ENCODE measurements at places on chromosomes 3 and 15.

- no peak for DNase-seq
These were observed 30.4 kb downstream of the CHRNA7 start for GRCh38 chr15:32060706-32061105.

DNA sequence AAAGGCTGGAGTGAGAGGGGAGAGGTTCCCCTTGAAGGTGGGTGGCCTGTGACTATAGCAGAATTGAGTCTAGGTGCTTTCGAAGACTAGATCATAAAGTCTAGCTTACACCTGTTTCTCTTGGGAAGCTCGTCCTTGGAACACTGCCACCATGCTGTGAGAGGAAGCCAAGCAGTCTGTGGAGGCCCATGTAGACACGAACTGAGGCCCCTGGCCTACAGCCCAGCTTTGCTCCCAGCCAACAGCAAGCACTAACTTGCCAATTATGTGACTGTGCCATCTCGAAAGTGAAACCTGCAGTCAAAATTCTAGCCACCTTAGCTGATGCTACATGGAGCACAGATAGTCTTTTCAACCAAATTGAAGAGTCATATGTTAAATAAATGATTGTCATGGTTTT is 190.5 kb upstream of the NECTIN3 start:
- no peak for DNase-seq

DNA sequence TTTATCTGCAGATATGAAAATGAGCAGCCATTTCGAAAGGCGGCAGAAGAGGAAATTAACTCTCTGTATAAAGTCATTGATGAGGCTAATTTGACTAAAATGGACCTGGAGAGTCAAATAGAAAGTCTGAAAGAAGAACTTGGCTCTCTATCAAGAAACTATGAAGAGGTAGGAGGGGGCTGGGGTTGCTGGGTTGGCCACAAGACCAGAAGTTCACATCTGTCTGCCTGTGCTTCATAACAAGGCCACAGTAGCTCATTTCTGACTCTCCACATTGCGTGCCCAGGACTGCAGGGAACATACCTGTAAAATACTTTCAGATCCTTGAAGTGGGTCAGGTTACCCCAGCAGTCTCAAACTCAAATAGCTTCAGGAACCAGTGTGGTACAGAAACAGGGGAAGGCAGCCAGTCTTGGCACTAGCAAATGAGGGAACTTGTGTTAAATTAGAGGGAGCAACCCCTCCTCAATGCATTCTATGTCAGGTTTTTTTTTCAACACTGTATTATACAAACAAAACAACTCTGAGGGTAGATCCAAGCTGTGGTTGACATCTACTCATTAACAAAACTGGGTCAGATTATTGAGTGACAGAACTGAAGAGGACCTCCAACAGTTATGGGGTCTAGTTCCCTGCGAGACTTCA is 48.7 kb downstream of the BFSP2 start:
- DNase-seq, result no peak

DNA sequence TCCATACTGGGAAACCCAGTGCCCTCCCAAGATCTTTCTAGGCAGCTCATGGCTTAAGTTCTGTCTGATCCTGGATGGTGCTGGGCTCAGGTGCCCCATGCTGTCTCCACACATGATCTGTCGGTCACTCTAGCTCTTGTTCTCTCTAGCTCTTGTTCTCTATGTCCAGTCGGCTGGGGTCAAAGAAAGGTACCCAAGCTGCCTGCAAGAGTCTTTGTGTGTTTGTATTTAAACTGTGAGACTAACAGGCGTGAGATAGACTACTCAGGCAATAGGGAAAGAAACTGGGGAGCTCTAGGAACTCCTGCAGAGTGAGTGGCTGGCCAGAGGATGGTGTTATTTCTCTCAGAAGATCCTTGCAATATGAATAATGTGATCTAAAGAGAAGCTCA is 40.2 kb downstream of the GPR156 start:
- no peak for DNase-seq
